ENCODE measurements at places on chromosomes 1 and 21.
A peak's percentile ranks its signal among the peaks of the same experiment; 100 is the strongest.

DNA sequence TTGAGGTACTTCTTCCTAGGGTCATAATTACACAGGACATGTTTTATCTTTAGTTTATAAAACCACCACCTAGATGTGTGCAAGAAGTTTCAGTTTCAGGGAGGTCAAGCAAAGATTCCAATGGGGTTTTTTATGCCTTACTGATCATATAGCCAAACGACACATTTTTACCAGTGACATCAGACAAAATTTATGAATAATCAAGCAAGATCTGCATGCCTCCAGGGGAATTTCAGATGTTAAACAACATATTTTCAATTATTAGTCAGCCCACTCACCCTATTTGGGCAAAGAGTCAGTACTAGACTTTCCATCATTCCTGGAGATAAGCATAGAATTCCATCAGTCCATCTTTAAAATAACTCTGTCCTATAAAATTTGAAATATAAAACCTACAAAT is 867.4 kb downstream of the KCNT2 start:
- DNase-seq: no peak

GRCh38 chr1:56375326-56375804 is 204.0 kb downstream of the PLPP3 start:
- no peak for DNase-seq

- no peak for DNase-seq
Measured at GRCh38 chr1:109249654-109250401, 489 bp downstream of the CELSR2 start.

- no peak for DNase-seq
Measured at GRCh38 chr1:211589782-211590721, 11.1 kb upstream of the SLC30A1 start.

DNA sequence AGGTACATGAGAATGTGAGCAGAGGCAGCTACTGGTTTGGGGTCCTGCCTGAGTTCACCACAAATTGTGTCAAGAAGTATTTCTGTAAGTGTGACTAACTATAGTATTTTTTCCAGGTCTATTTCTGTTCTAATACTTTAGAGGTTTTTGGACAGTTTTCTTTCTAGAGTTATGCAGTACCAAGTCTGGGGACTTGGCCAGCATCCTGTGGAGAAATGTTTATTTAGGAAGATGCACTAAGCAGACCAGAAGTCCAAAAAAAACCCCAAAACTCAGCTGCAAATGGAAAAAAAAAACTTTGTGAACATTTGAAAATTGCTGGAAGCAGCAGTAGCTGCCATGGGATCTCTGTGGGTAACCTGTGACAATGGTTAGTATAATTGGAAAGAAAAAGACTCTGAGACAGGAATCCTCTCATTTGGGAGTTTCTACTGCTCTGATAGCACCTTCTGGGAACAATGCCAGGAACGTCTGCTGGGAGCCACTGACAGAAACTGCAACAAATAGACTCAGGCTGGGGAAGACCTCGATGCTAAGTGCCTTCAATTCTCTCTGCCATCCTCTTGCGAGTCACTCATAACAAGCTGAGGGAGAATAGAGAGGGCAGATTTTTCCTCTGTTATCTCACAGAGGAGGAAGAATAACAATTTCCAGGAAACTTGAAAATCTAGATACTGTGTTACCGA is 37.6 kb downstream of the OR10R2 start:
- DNase-seq: no peak

DNA sequence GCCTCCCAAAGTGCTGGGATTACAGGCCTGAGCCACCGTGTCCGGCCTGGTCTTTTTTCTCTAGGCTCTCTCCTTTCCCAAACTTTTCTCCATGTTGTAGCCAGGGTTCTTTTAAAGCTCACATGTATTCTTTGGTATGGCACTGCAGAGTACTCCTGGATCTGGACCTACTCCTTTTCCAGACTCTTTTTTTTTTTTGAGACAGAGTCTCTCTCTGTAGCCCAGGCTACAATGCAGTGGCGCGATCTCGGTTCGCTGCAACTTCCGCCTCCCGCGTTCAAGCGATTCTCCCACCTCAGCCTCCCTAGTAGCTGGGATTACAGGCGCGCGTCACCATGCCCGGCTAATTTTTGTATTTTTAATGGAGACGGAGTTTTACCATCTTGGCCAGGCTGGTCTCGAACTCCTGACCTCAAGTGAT is 602 bp upstream of the MED18 start:
- no peak for DNase-seq

DNA sequence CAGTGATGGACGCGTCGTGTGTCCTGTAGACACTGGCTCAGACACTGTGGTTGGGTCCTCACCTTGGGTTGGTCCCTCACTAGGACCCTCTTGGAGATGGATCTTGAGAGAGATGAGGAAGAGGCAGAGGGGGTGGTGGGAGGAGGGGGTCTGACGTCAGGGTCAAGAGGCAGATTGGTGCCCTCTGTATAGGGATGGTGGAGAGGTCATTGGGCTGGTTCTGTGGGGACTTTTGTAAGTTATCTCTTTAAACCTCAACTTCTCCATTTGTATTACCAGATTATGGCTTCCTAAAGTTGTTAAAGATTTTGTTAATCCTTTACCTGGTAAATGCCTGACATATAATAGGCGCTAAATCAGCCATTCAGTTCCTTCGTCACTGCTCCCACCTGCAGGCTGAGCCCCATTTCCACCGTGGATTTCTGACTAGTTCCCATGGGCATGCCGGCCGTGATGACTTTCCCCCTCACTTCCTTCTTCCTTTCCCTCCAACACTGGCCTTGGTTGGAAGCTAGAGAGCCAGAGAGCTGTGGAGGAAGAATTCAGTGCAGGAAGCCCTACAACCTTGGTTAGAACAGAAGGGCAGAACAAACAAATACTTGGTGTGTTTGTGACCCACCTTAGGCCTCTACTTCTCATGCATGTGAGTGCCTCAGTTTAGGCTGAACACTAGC is 8.6 kb downstream of the H6PD start:
- DNase-seq: no peak

- no peak for DNase-seq
Measured at GRCh38 chr1:159342761-159343425, 40.8 kb downstream of the FCER1A start.

DNA sequence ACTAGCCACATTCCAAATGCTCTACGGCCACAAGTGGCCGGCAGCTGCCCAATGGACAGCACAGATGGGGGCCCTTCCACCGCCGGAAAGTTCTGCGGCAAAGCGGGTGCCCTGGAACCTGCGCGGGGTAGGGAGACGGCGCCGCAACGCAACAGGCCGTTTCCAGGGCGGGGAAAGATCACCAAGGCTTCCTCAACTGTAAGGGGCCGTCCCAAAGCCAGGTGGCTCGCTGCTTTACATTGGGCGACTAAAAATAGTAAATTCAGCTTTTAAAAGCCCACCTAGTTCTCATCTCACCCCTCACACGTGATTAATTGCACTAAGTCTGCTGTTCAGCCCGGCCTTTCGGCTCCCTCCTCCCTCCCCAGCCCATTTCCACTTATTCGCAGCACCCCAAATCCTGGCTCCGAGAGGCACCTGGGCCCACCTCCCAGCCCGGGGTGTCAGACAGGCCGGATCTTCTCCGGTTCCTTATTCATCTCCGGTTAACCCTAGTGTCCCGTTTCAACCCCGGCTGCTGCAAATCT is 643 bp downstream of the CFAP298 start:
- no peak for DNase-seq

DNA sequence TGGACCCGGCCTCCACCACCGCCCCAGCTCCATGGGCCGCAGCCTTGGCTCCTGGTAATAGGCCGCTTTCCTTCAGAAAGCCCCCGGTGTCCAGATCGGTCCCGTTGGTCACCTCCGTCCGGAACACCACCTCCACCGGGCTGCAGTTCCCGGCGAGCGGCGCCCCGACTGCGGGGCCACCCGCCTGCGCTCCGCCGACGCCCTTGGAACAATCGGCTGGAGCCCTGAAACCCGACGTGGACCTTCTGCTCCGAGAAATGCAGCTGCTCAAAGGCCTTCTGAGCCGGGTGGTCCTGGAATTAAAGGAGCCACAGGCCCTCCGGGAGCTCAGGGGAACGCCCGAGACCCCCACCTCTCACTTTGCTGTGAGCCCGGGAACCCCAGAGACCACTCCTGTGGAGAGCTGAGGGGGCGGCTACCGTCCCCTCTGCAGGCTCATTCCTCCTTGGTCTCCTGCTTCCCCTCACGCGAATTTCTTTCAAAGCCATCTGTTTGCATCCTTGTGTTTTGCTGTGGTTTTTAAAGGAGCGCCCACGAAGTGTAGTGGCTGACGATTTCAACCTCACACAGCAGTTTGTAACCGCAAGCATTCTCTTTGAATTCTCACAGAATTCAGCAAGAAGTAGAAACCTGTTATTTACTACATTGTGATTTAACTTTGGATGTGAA is 6.0 kb downstream of the FCRLB start:
- DNase-seq: no peak

DNA sequence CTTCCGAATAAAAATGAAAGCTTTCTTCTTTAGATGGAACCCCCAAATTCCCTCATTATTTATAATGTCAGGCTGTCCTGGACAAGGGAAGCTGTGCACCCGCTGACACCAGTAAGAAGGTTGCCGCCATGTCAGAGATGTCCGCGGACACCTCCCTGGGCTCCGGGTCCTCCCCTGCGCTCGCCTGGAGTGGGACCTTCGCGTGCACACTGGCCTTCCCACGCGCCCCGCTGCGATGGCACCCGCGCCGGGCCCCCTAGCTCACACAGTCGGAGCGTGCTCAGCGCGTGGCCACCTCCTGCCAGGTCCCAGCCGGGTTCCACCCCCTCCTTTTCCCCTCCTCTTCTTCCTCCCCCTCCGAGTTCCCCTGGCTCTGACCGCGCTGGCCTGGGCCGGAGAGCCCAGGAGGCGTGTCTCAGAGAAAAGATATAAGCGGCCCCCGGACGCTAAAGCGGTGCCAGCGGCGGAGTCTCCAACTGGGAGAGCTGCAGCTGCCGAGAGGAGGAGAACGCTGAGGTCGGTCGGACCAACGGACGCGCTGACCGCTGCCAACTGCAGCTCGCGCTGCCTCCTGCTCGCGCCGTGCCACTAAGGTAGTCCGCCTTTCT is at the start of gene G0S2:
G0S2 (plus strand) TSS at position 456 of the 608 bp plus-strand sequence. CDS start 273 bp downstream, outside the sequence.
- peak; percentile 49 for DNase-seq

DNA sequence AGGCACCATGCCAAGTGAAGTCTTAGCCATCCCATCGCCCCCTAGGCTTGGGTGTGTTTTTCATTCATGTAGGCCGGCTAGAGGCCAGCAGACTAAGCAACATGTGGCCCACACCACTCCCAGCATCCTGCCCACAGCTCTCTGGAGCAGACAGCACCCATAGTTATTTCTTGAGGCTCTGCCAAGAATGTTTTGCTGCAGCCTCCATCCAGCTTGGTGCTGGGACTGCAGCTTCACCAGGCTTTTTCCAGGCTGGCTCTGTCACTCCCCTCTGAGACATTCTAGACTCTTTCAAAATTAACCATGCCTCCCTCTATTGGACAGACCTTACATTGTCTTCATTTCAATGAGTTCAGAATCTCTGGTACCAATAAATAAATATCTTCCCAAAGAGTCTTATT is 104.2 kb downstream of the DUSP10 start:
- no peak for DNase-seq

DNA sequence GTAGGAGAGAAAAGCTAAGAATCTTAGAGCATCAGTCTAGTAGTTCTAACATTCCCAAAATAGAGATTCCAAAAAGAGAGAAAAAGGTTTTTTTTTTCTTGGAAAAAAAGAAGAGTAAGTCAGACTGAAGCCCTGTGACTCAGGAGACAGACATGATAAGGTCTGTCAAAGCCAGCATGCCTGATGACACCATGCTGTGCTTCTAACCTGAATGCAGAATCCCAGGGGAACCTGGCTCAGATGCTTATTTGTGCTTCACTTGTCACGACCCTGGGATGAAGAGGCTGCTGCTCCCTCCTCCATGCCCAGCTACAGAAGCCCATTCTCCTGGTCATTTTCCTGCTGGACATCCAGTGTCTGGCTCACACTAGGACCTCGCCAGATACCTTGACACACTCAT is 44.3 kb downstream of the ERICH3 start:
- DNase-seq: no peak

DNA sequence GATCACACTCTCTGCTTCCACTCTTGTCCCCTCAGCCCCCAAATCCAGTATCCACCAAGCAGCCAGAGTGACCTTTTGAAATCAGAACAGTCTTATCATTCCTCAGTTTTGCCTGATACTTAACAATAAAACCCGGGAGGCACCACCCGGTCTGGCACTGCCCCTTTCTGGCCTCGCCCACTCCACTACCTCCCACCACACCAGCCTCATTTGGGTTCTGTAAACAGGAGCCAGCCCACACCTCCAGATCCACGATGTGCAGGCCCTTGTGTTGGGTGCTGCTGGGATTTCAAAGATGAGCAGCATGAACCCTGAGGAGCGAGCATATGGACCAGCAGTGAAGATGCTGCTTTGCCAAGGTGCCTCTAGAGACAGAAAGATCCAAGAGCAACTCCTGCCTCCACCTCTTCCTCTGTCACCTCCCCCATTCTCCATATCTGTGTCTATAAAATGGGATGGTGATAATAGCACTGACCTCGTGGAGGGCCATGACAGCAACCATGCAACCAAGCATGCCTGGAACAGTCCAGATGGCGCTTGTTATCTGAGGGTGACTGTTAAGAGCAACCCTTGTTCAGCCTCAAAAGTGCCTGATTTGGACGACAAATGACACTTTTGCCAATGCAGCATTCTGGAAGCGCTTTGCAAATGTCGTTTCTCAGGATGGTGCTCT is 136.0 kb downstream of the IGSF21 start:
- no peak for DNase-seq

- no peak for DNase-seq
Measured at GRCh38 chr1:31878058-31878457, 60.1 kb downstream of the PTP4A2 start.

GRCh38 chr1:10257851-10258250 is 47.5 kb downstream of the KIF1B start:
- DNase-seq: no peak

GRCh38 chr21:26140926-26141325 is 29.6 kb downstream of the APP start:
- DNase-seq: no peak

- no peak for DNase-seq
Measured at GRCh38 chr1:110188035-110188618, 22.0 kb upstream of the KCNC4 start.

- no peak for DNase-seq
Measured at GRCh38 chr1:186463511-186463910, 2.6 kb upstream of the PDC start.

- DNase-seq: no peak
Measured at GRCh38 chr1:226002667-226003501, 3.7 kb upstream of the SDE2 start.

DNA sequence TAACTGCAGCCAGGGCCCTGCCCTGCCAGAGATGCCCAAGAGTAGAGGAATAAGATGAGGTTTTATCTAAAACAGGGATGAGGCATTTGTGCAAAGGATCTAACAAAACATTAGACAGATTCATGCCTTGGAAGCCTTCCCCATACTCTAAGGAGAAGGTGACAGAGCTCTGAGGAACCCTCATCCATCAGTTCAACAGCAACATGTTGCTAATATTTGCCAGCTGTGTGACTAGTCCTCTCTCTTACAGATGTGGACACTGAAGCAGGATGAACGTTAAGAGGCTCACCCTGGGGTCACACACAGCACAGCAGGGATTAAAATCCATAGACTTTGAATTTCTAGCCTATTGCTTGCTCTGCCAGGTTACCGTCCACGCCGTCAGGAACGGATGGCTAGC is 99.0 kb downstream of the ZBTB18 start:
- no peak for DNase-seq

Data from caudate nucleus (tissue), 63 donors.